ENCODE measurements at places on chromosomes 13 and 19.
A peak's percentile ranks its signal among the peaks of the same experiment; 100 is the strongest.

- no peaks in the 10 kb centered on the region for H3K27me3 ChIP-seq
- H3K4me3 ChIP-seq, result no peak overlapping the region
- no peaks in the 10 kb centered on the region for H3K4me1 ChIP-seq
- H3K36me3 ChIP-seq, result no peaks in the 10 kb centered on the region
- H3K27ac ChIP-seq, result no peak overlapping the region
Measured at GRCh38 chr13:27302643-27303262, 32.1 kb downstream of the RASL11A start.

- peaks cover 63% of the 10 kb centered on the region for H3K27me3 ChIP-seq
- no peaks in the 10 kb centered on the region for H3K36me3 ChIP-seq
- no peak overlapping the region for H3K27ac ChIP-seq
- H3K4me3 ChIP-seq, result no peak overlapping the region
- H3K4me1 ChIP-seq, result no peaks in the 10 kb centered on the region
- no peak for DNase-seq
Measured at GRCh38 chr19:46193678-46194077, 35.9 kb upstream of the IGFL1 start.

DNA sequence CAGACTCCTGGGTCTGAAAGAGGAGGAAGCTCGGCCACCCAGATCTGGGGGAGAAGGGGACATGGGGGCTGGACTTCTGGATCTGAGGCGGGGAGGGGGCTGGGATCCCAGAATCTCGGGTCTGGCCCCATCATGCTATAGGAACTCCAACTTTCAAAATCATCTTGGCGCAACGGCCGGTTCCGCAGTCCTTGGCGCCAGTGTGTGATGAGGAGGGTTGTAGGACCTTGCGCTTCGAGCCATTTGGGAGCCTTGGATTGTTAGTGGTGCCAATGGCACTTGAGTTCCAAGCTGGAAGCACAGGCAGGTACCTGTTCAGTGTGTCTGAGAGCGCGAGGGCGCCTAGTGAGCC, 324 bp downstream of the RUVBL2 start:
- H3K36me3 ChIP-seq, result no peaks in the 10 kb centered on the region
- H3K4me3 ChIP-seq, result peak overlapping the region; percentile 51
- H3K27ac ChIP-seq, result peak overlapping the region; percentile 95
- no peak for DNase-seq
- no peaks in the 10 kb centered on the region for H3K27me3 ChIP-seq
- H3K4me1 ChIP-seq, result peaks cover 16% of the 10 kb centered on the region

GRCh38 chr13:66301006-66301405, 929.1 kb downstream of the PCDH9 start:
- H3K36me3 ChIP-seq, result no peaks in the 10 kb centered on the region
- no peak overlapping the region for H3K4me3 ChIP-seq
- no peaks in the 10 kb centered on the region for H3K27me3 ChIP-seq
- no peaks in the 10 kb centered on the region for H3K4me1 ChIP-seq

DNA sequence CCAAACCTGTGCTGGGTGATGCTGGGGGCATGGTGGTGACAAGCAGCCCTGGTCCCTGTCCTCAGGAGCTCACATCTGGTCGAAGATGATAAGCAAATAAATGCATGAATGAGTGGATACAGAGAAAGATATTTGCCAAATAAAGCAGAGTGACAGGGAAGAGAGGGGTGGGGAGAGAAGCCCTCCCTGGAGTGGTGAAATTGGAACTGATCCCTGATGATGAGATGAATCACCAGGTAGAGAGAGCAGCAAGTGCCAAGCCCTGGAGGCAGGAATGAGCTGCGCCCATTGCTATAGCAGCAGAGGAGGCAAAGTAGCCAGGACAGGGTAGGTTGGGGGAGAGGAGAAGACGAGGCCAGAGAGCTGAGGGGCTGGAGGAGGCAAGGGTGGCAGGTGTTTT, 13.7 kb downstream of the FXYD5 start:
- no peak overlapping the region for H3K27ac ChIP-seq
- no peaks in the 10 kb centered on the region for H3K27me3 ChIP-seq
- no peak overlapping the region for H3K4me3 ChIP-seq
